ENCODE measurements at places on chromosomes 1 and 21.
A peak's percentile ranks its signal among the peaks of the same experiment; 100 is the strongest.

GRCh38 chr1:89734442-89734841, 86.4 kb upstream of the LRRC8D start:
- DNase-seq: no peak

DNA sequence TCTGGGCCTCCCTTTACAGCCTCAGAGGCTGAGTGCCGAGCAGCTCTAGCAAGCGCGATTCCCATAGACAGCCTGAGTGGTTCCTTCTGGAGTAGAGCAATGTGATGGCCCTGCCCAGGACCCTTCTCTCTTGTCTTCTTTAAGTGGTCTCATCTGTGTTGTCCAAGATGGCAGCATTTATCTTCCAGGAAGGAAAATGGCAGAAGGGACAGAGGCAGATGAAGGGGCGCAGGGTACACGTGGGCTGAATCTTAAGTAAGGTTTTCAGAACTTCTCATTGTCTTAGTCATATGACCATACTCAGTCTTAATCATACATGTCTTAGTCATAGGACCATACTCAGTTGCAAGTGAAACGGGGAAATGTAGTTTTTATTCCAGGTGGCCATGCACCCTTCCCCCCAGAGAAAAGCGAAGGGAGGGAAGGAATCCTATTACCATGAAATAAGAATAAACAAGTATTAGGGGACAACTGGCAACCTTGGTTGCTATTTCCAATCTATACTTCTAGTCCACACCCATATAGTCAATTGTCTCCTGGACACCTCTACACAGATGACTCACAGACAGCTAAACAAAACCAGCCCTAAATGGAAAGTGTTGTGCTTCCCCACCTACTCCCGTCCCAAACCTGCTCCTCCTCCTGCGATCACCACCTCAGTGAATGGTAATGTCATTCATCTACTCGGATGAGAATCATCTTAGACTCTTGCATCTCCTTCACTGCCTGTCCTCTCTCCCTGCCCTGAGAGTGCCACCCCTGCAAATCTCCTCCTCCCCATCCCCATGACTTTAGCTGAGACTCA, 13.3 kb downstream of the OVAAL start:
- no peak for DNase-seq

- DNase-seq: no peak
Observed at GRCh38 chr1:56495538-56495937, 83.8 kb downstream of the PLPP3 start.

GRCh38 chr1:117244306-117244705, 33.6 kb upstream of the VTCN1 start:
- no peak for DNase-seq

DNA sequence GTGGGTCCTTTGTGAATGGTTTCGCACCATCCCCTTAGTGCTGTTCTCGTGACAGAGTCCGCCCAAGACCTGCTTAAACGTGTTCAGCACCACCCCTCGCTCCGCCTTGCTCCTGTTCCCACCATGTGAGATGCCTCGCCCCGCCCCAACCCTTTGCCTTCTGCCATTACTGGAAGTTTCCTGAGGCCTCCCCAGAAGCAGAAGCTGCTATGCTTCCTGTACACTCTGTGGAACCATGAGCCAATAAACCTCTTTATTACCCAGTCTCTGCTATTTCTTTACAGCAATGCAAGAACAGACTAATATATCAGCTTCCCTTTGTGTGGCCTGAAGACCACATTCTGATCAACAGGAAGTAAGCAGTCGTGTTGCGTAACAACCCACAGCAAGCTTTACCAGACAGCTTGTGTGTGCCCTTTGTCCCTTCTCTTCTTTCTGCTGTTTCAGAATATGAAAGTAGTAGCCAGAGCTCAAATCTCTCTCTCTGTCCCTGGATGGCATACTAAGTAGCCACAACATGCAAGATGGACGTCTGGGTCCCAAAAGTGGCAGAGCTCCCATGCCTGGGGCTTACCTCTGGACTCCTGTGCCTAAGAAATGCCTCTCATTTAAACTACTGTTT, 14.1 kb downstream of the HENMT1 start:
- DNase-seq: peak; percentile 89

GRCh38 chr1:97108179-97108578, 386.6 kb downstream of the PTBP2 start:
- DNase-seq: no peak

DNA sequence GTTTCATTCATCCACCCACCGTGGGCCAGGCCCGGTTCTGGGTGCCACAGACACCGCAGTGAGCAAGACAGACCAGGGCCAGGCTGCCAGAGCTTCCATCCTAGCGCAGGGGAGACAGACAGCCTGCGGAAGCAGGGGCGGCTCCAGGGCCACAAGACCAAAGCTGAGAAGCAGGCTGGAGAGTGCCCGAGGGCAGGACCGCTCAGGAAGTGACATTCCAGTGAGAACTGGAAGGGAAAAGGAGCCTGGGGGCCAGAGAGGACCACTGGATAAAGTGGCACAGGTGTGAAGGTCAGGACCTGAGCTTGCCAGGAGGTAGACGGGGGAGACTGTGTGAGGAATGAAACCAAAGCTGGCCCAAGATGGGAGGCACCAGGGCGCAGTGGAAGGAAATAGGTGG, 59.5 kb upstream of the EFHD2 start:
- no peak for DNase-seq

DNA sequence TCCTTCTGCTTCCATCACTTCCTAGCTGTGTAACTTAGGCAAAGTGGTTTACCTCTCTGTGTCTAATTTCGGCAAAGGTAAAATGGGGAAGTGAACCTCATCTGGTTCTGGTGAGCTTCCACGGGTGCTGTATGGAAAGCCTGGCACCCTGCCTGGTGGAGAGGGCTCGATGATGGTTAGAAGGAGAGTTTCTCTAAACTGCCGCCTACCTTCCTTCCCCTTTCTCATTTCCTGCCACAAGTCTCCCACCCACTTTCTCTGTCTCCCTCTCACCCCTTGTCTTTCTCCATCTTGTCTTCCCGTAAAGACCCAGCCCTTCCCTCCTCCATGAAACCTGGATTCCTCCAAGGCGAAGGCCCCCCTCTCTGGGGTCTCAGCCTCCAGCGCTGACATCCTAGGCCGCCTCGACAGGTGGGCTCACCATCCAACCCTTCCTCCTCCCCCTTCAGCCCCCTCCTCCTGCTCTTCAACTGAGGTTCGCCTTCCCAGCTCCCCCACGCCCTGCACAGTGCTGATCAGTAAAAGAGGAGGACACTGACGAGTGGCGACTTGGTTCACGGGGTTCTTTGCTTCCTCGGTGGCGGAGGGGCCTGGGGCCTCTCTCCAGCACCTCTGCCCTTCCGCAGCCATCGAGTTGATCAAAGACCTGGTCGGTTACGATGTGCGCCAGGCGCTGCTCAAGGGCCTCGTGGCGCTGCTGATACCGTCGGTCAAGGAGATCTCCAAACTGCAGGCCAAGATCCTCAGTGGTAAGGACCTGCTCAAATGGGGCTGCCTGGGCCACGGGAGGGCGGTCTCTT, 7.3 kb downstream of the RNU5D-1 start:
- peak; percentile 85 for DNase-seq

DNA sequence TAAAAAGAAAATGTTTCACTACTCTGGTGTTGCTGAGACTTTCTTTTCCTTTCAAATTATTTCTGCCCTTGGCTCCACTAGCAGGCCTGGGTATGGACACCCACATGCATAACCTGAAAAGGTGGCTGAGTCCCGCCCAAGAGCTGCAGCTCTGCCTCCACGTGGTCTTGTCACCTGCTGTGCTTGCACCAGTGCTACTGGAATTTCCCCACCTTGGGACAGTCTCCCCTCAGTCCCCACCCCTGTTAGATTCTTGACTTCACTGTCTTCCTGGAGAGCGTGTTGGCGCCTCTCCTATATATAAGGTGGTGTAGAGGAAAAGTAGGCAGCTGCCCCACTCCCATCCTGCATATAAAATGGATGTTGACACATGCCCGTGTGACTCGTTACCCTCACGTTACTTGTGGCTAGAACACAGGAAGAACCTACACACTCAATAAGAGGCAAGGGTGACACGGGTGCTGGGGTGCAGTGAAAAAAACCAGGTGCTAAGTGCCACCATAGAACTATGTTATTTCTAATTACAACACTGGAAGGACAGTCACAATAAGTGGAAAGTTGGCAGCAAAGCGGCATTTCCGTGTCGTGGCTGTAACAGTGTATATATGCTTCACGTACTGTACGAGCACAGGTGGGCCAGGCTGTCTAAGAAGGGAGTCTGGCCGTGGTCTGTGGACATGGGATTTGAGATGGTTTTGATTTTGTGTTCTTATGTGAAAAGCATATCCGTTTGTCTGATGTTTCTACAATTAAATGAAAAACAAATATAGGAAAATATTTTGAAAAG, 61.0 kb downstream of the POFUT2 start:
- no peak for DNase-seq

Data from hematopoietic multipotent progenitor cell treated with erythropoietin and hydrocortisone succinate and interleukin-3 and kit ligand, for 6 days (in vitro differentiated cells).